Left colon (tissue), 2 donors: ENCODE measurements at places on chromosomes 11 and 22.
A peak's percentile ranks its signal among the peaks of the same experiment; 100 is the strongest.

DNA sequence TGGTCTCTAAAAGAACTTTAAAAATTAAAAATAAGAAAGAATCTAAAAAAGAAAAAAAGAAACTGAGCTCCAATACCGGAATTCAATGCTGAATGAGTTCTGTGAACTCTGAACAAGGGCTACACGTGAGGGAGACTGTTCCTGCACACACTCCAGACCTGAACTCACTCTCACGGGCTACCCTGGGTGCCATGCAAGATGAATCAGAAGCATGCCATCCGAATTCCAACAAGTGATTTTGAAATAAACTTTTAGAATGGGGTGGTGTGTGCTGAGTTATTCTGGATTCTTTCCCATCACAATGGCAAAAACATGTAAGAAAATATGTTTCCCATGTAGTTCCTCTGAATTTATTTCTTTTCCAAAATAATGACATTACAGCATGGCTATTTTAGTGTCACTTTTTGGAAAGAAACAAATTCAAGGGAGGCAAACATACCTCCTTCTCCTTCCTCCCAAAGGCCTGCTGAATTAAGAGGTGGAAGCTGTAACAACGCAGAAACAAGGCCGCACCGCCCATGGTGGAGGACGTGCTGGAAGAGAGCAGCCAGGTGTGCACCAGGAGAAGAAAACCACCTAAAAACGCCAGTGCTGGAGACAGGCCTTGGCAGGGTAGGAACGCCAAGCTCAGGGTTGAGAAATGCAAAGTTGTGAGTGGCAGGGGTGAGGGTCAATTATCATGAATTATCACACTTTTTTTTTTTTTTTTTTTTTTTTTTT lies 63.2 kb upstream of the ARFGAP3 start:
- DNase-seq = no peak

DNA sequence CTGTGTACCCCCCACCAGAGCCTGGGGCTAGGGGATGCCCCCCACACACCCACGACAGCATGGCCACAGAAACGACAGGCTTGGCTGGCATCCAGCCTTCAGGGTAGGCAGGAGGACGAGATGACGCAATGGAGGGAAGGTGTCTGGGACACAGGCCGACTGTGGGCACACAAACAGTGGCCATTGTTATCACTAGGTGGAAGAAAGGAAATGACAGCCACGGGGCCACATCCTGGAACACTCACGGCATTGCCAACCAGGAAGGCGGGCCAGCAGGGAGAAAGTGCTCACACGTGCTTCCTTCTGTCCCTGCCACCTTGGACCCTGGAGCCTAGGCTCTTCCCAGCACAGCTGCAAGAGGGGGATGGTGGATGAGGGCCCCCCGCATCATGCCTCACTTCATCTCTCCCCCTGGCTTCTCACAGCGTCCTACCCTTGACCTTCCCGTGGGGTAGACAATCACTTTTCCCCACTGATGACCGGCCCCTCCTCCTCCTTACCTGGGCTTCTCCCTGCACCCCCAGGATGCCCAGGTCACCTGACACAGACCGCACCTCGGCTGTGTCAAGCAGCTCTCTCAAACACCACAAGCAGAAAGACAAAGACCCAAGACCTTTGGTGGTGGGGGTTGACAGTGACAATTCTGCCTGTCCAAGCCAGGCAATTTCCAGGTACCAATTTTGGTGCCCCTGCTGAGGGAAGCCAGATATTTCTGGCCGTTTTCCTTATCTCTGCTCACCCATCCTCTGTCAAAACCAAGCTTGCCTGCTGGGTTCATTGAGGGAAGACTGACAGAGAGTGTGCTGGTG lies 8.6 kb downstream of the PLA2G6 start:
- DNase-seq = peak; percentile 58

DNA sequence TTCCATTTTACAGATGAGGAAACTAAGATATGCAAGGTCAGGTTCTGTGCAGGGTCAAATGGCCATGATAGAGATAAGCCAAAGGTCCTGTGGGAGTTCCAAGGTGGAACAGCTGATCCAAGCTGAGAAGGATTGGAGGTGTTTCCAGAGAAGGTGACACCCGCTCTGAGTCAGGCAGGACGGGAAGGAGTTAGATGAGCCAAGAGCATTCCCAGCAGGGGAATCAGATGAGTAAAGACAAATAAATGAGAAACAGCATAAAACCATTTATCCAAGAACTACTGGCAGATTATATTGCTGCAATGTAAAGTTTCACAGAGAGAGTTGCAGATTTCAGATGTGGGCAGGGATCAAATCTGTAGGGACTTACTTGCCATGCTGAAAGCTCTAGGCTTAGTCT lies 18.9 kb upstream of the HEPHL1 start:
- no peak for DNase-seq

GRCh38 chr11:83723999-83724398 lies 437.8 kb upstream of the CCDC90B start:
- DNase-seq = no peak

GRCh38 chr22:48250286-48250895 lies 1487.9 kb downstream of the TBC1D22A start:
- DNase-seq = no peak

- peak; percentile 51 for DNase-seq
Measured at GRCh38 chr22:24066865-24067264, 55.8 kb downstream of the CABIN1 start.

DNA sequence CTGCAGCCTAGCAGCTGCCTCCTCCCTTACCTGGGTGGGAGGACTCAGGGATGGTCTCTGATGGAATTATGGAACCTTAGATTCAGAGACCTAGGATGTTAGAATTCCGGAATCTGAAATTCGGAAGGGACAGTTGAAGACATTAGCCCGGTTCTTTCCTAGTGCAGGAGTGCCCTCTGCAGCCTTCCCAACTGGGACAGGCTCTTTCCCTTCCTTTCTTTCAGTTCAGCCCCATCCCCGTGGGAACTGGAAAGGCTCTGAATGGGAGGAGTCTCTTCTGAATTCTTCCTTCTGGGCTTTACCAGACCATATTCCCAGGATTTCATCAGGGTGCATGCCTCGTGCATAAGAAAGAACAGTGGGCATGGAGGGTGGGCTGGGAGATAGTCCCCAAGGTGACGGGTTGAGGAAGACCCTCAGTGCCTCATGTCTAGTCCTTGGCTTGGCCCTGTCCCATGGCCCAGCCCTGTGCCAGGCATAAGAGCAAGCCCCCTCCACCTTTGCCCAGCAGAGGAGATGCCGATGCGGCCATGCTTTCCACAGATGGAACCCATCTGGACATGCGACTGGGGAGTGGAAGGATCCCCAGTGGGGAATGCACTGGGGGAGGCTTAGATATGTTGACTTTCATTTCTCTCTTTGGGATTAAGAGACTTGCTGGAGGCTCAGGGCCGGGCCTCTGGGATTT lies 14.4 kb downstream of the DNAJB13 start:
- no peak for DNase-seq

- no peak for DNase-seq
Measured at GRCh38 chr11:94673951-94674491, 94.1 kb upstream of the AMOTL1 start.

DNA sequence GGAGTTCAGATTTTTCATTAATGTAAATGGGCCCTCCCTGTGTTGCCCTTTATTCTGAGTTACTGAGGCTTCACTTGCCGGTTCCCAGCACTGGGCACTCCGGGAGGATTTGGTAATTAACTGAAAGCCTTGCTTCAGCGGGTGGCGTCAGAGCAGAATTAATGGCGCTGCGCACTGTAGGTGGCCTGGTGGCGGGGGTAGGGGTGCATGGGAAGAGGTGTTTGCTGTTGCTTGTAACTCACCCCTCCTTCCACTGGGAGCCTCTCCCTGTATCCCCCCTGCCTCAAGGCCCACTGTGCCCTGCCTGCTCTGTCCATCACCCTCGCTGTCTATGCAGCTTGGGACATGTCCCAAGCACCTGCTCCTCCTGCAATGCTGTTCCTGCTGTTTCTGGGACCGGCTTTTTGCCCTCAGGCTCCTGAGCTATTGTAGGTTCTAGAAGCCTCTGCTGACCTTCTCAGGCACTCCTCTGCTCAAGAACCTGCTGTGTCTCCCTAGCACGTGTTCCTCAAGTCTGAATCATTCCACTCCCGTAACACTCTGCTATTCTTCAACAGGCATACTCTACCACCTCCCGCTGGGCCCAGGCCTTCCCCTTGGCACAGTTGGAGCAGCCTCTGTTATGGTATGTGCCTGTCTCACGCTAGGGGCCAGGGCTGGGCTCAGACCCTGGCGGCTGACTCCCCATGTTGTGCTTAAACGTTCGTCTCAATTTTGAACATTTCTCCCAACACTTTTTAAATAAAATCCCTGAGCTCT lies 24.4 kb downstream of the ARHGAP8 start:
- DNase-seq = no peak

GRCh38 chr22:50210378-50211139 lies 9.7 kb downstream of the SELENOO start:
- no peak for DNase-seq

- no peak for DNase-seq
Measured at GRCh38 chr11:47606731-47607130, 12.5 kb upstream of the C1QTNF4 start.

GRCh38 chr22:36244522-36245391 lies 5.4 kb upstream of the APOL2 start:
- no peak for DNase-seq

DNA sequence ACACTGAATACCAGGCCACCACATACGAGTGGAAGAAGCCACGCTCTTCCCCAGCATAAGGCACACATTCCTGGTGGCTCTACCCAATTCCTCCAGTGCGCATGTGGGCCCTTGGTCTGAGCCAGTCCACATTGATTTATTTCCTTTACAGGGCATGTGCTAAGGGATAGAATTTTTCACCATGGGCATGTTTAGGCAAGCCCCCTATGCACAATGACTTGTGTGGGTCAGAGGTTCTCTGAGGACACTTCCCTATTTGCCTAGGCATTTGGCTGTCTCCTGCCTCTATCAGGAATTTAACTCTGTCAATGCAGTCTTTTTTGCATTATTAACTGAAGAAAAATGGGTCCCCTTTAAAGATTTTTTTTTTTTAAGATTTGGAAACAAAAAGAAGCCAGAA lies 718.1 kb downstream of the NTM start:
- no peak for DNase-seq

DNA sequence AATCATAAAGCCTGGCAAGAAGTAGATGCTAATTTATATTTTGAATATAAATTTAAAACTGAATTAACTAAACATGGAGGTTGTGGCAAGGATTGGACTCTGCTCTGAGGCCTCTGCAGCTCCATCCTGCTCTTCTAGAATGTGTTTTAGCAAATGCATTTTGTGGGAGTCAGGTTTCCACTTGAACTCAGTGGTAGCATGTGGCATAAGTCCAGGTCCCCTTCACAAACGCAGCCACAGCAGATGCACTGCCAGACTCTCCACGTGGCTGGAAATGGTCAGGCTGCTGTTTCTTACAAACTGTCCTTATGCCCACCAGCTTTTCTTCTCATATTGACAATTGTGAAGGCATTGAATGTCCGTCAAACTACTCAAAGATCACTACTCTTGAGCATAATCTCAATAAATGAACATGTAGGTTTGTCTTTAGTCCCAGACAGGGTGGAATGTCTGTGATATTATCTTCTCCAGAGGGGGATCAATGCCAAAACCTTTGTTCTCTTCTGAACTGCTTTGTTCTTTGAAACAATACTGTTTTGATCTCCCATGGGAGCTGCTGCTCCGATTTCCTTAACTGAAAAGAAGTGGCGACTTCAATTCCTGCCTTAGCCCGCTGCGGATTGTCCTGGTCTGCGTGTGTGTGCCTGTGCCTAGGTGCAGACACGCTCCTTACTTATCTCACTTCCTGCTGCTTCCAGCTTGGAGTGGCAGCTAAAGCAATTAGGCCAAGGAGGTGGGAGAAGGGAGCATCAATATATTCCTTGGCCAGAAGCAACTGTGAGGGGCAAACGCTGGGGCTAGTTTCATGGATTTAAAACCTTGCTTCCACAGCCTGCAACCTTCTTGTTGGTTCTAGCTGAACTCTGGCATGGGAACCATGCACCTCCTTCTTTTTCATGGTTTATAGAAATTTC lies 24.2 kb downstream of the EIF4G2 start:
- DNase-seq = no peak

DNA sequence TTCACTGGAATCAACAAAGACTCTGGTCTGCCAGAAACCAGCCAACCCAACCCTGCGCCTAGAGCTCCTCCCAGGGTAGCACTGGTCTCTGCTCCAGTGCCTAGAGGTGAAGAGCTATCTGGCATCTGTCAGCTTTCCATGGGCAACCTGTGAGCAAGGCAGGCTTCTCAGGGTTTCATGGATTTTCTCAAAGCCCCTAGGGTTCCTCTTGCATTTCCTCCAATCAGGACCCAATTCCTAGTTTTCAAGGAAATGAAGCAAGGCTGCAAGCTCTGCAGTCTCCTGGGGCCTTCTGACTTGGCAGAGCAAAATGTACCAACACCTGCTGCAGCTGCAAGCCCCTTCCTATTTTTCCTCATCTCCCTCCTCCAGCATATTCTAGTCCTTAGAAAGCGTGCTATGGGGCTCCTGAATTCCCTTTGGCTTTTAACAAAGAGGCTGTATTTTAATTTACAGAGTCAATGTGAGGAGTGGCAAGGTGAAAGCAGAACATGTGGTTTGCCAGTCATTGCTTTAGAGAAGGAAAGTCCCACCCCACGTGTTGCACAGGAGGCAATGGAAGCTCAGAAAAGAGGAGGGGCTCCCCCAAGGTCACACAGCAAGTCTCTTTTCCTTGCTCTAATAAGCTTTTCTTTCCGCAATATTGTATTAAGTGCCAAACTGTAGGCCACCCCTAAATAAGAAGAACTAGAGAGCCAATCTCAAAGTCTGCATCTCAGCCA lies 33.0 kb upstream of the RIC3 start:
- no peak for DNase-seq

GRCh38 chr11:125516245-125516644 lies 20.2 kb upstream of the FEZ1 start:
- no peak for DNase-seq
